ENCODE measurements at places on chromosomes 12 and 14. TPM values are rescaled to one million over a fixed set of nuclear protein-coding genes. Genes with fewer than 3 reads are reported as not detected.

The CMA1 gene
- not detected for total RNA-seq

The P2RX2 gene
- not detected for total RNA-seq

The KRT78 gene
- total RNA-seq = not detected

The ZNF891 gene
- total RNA-seq = 1.2 TPM
